ENCODE measurements at places on chromosomes 3 and 15.

- peak; percentile 71 for DNase-seq
Observed at GRCh38 chr3:57983734-57984518, 24.3 kb upstream of the FLNB start.

GRCh38 chr3:45881078-45882022, 5.0 kb upstream of the CCR9 start:
- peak; percentile 50 for DNase-seq

DNA sequence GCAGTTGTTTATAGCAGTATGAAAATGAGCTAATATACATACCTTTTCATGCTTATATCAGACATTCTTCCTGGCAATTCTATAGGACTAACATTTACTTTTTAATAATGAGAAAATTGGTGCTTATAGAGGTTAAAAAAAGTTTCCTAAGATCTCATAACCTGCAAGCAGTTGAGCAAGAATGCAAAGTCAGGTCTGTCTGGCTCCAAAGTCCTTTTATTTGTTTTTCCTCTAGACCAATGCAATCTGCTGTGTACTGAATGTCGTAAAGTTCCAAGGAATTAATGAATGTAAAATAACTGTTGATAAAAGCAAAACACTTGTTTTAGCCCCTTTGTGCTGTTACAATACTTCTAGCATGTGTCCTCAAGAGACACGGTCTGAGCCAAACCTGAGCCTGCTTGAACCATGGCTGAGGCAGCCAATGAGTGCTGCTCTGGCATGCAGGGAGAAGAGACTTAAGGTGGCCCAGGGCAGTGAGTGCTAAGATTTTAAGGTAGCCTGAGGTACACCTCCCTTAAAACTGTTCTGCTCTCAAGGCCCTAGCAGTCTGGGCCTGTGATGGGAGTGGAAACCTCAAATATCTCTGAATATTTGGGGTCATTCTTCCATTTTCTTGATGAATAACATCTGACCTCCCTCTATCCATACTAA, 555.1 kb upstream of the NAALADL2 start:
- DNase-seq = peak; percentile 12

GRCh38 chr15:25884370-25884769, 21.2 kb upstream of the ATP10A start:
- no peak for DNase-seq

DNA sequence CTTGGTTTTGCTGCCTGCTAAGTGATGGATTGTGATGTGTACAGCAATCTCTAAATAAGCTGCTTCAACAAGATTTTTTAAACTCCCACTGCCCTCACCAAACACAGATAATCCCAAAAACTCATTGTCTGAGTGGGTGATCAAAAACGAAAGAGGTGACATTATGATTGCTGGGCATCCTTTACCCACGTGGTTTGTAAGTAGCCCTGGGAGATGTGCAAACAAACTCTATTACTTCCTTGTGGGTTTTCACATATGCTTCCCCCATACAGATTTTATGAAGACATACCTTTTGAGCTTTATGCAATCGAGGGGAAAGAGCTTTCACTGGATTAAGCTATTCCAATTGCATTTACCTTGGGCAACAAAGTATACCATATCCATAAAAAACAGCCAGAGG, 1000.4 kb downstream of the FHIT start:
- no peak for DNase-seq

GRCh38 chr3:17136136-17136721, 251.5 kb downstream of the PLCL2 start:
- no peak for DNase-seq

Measured in renal cortical epithelial cell (primary cell).